CD4-positive, alpha-beta T cell treated with Interleukin-17A for 1 hour (primary cell): ENCODE measurements at places on chromosomes 2 and 18.

DNA sequence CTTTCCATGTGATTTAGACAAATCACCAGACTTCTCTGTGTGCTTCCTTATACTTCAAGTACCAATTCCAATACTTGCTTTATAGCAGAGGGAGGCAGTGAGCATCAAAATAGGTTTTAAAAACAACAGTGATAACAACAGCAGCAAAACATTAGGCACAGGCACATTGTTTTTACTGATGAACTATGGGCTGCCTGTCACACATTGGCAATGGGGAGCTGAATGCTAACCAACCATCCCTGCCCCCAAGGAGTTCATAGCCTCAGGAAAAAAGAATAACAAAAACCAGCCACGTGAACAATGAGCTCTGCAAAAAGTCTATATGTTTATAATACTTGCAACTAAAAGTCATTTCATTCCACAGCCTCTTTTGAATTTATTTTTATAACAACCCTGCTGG lies 287.9 kb upstream of the TRIB2 start:
- no peak for DNase-seq

GRCh38 chr2:38709567-38710194 lies 41.5 kb downstream of the SRSF7 start:
- DNase-seq, result peak; percentile 78

DNA sequence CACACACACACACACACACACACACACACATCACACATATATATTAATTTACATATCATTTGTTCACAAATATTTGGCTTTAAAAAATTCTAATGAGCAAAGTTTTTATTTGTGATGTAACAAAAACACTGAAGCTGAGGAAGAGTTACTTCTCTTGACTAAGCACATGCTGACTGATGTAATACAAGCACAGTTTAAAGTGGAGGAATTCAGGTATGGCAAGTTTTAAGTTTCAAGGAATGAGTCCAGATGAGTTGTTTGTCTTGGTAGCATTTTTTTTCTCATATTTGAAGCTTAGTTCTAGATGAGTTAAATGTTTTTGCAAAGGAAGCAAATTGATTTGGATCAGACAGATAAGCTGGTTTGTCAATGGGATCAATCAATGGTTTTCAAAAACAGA lies 20.2 kb upstream of the CALCRL start:
- no peak for DNase-seq

GRCh38 chr18:22063672-22064071 lies 105.7 kb upstream of the GATA6 start:
- no peak for DNase-seq

- no peak for DNase-seq
These were observed 145.0 kb upstream of the SH3BP4 start for GRCh38 chr2:234806818-234807217.

- peak; percentile 13 for DNase-seq
These were observed 8.3 kb downstream of the TM4SF20 start for GRCh38 chr2:227370791-227371312.

DNA sequence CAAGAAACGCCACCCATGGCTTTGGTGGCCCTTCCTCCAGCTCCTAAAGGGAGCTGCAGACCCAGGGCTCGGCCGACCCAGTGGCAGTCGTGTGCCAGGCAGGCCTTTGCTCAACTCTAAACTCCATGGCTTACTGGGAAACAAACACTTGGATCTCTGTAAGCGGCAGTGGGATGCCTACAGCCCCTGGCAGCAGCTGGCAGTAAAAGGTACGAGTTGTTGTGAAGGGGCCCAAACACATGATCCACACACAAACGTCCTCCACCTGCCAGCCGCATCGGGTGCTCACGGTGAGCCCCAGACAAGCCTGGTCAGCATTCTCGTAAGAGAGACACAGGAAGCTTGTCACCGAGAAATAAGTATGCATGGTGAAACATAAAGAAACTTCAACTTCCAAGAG lies 214.9 kb downstream of the MGAT5 start:
- DNase-seq, result no peak

GRCh38 chr2:149185942-149186490 lies 144.4 kb upstream of the LYPD6 start:
- DNase-seq, result no peak

- no peak for DNase-seq
These were observed 5.0 kb downstream of the ARID5A start for GRCh38 chr2:96541398-96542152.

DNA sequence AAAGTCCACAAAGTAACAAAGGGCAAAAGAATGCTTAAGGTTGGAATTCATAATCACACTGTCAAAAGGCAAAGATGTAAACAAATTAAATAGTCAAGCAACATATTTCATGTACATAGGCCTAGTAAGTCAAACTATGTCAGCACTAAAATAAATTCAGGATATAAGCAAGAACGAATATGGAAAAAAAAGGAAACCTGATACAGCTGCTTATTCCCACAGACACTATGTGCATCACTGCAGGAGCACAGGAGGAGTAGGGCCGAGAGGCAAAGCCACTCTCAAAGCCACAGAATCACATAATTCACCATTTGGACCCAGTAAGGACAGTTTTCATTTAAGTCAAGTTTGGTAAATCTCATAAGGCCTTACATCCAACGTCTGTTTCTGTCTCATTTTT lies 116.6 kb downstream of the SATB2 start:
- no peak for DNase-seq

GRCh38 chr18:13527256-13527655 lies 199.1 kb downstream of the FAM210A start:
- DNase-seq, result no peak

DNA sequence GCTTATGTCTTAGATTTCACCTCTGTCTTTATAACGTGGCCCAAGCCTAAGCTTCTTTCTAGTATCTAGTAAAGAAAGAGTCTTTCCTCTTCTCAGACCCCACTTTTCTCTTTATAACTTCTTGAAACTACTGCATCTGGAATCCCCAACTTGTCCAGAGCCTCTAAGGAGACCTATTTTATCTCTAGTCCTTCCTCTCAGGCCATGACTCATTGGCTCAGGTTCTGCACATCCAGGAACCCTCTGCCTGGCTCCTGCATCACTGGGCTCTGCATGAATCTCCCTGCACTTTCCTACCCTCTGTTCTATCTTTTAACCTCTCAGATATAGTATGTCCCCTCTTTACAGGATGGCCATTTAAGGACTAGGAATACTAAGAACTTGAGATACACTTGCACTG lies 124.7 kb downstream of the DNAH6 start:
- DNase-seq, result no peak

DNA sequence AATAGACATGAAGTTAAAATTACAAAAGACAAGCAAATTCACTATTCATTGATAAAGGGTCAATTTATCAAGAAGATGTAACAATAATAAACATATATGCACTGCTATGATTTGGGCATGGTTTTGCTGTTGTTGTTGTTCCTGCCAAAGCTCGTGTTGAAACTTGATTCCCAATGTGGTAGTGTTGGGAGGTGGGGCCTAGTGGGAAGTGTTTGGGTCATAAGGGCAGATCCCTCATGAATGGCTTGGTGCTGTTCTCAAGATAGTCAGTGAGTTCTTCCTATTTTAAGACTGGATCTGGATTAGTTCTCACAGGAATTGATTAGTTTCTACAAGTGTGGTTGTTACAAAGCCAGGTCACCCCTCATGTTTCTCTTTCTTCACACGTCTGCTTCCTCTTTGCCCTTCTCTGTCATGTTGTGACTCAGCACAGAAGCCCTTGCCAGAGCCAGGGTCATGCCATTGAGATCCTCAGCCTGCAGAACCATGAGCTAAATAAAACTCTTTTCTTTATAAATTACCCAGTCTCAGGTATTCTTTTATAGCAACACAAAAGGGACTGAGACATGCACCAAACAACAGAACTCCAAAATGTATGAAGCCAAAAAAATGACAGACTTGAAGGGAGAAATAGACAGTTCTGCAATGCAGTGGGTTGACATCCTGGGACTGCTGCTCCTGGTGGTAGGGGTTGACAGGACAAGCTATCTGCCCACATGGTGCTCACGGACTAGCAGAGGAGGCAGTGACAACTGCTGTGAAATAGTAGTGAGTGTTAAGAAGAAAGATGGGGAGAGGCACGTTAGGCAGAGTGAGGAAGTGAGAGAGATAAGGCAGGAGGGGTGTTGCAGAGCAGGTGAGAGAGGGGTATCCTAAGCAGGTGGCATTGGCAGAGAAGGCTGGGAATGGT lies 18.6 kb upstream of the SKA1 start:
- no peak for DNase-seq

DNA sequence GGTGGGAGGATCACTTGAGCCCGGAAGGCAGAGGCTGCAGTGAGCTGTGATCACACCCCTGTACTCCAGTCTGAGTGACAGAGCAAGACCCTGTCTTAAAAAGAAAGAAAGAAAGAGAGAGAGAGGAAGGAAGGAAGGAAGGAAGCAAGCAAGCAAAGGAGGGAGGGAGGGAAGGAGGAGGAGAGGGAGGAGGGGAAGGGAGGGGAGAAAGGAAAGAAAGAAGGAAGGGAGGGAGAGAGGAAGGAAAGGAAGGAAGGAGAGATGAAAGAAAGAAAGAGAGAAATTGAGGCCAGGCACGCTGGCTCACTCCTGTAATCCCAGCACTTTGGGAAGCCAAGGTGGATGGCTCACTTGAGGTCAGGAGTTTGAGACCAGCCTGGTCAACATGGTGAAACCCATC lies 2.3 kb upstream of the NCKAP1 start:
- DNase-seq, result no peak

GRCh38 chr2:23460228-23460627 lies 75.2 kb downstream of the KLHL29 start:
- no peak for DNase-seq
